ENCODE measurements at places on chromosomes 4 and X. TPM values are rescaled to one million over a fixed set of nuclear protein-coding genes. Genes with fewer than 3 reads are reported as not detected.

- no peak for DNase-seq
- H3K27me3 ChIP-seq: no peaks in the 10 kb centered on the region
- H3K36me3 ChIP-seq: no peaks in the 10 kb centered on the region
- no peak overlapping the region for H3K27ac ChIP-seq
- peaks cover 7% of the 10 kb centered on the region for H3K4me1 ChIP-seq
- H3K4me3 ChIP-seq: no peak overlapping the region
These were observed 28.2 kb downstream of the WDFY3 start for GRCh38 chr4:84938316-84938715.

GRCh38 chrX:10484683-10485247 lies 135.6 kb downstream of the MID1 start:
- H3K27me3 ChIP-seq: no peaks in the 10 kb centered on the region
- H3K4me3 ChIP-seq: no peak overlapping the region
- DNase-seq: no peak
- no peaks in the 10 kb centered on the region for H3K36me3 ChIP-seq

DNA sequence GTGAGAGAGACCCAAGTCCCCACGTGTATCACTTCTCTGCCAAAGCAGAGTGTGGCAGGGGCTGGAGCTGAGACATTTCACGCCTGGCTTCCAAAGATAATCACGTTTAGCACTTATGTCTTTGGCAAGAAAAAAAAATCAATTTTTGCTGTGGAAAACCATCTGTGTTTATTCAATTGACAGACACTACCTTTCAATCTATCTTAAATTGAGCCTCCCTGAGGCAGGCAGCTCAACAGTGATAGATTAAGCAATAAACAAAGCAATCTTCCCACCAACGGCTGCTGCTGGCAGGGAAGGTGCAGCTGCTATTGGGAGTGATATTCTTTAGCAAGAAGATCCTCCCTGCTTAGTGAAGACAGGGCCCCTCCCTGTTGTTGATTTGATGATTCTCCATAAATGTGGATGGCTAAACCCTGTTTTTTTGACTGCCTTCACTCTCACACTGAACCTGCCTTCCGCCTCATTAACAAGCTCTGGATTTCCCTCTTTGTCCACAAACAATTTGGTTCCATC lies 11.6 kb upstream of the MAGEB17 start:
- no peaks in the 10 kb centered on the region for H3K36me3 ChIP-seq
- H3K27ac ChIP-seq: no peak overlapping the region
- no peak overlapping the region for H3K4me3 ChIP-seq
- DNase-seq: no peak

DNA sequence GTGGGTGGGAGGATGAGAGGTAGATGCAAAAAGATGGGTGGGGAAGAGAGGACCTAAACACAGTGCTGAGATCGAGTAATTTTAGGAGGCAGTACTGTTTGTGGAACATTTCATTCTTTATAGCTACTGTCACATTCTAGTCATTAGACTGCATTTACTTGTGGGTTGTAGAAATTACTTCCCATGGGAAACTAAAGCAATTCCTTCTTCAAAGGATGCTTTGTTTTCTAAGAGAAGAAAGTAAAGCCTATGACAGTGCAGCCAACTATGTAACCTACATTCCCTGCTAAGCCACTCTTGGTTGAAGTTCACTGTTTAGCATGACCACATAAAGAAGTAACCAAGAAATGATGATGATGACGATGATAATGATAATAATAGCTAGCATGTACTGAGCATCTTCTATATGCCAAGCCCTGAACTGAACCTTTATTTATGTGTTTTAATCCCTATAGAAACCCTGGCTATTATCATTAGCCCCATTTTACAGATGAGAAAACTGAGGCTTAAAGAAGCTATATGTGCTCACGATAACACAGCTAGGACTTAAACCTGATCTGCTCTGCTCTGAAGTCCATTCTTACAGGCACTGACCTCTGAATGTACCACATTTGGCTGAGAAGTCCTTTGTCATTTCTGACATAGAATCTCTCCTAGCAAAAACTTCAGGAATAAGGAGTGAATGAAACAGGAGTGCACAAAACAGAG lies 114.5 kb upstream of the KIT start:
- H3K4me1 ChIP-seq: peaks cover 10% of the 10 kb centered on the region
- H3K4me3 ChIP-seq: no peak overlapping the region
- no peak for DNase-seq

GRCh38 chrX:131778269-131779218 lies 234.7 kb downstream of the OR13H1 start:
- no peak for DNase-seq
- peak overlapping the region; percentile 73 for H3K27ac ChIP-seq
- no peaks in the 10 kb centered on the region for H3K36me3 ChIP-seq
- no peaks in the 10 kb centered on the region for H3K27me3 ChIP-seq

DNA sequence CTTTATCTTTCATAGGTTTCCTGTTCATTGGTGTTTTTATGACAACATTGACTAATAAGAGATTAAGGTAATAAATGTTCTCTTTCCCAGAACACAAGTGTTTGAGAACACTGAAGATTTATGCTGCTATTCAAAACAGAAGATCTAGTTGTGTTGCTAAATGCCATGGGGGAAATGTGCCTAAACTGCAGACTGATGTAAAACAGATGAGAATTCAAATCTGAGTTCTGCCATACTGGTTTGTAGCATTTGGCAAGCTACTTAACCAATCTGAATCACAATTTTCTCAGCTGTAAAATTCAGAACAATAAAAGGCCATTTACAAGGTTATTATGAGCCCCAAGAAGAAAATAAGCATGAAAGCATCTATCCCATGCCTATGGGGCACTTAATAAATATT lies 2.3 kb downstream of the SLC10A6 start:
- H3K4me1 ChIP-seq: no peaks in the 10 kb centered on the region
- no peak overlapping the region for H3K27ac ChIP-seq
- H3K36me3 ChIP-seq: no peaks in the 10 kb centered on the region
- H3K4me3 ChIP-seq: no peak overlapping the region
- no peak for DNase-seq

- no peak overlapping the region for H3K4me3 ChIP-seq
- H3K36me3 ChIP-seq: no peaks in the 10 kb centered on the region
- no peak for DNase-seq
- H3K27me3 ChIP-seq: no peaks in the 10 kb centered on the region
- no peak overlapping the region for H3K27ac ChIP-seq
These were observed 567.1 kb downstream of the PPARGC1A start for GRCh38 chr4:23322732-23323131.

- peak overlapping the region; percentile 97 for H3K27ac ChIP-seq
- H3K4me3 ChIP-seq: peak overlapping the region; percentile 89
- H3K4me1 ChIP-seq: peaks cover 44% of the 10 kb centered on the region
- peaks cover 32% of the 10 kb centered on the region for H3K36me3 ChIP-seq
- DNase-seq: no peak
These were observed 1.5 kb downstream of the LAP3 start for GRCh38 chr4:17578482-17578891.

GRCh38 chrX:53116101-53116500 lies 22.2 kb downstream of the KANTR start:
- no peaks in the 10 kb centered on the region for H3K27me3 ChIP-seq
- DNase-seq: no peak
- H3K4me3 ChIP-seq: no peak overlapping the region
- H3K36me3 ChIP-seq: no peaks in the 10 kb centered on the region
- H3K4me1 ChIP-seq: no peaks in the 10 kb centered on the region

The NAT8L gene
- polyA plus RNA-seq: 7.3 TPM

The IRF2 gene
- polyA plus RNA-seq: 49.3 TPM

The FHDC1 gene
- 10.2 TPM for polyA plus RNA-seq

The CXCL10 gene
- polyA plus RNA-seq: 3.1 TPM

The MAGEA1 gene
- polyA plus RNA-seq: not detected

The SPARCL1 gene
- polyA plus RNA-seq: 382 TPM

The TEX13B gene
- not detected for polyA plus RNA-seq

The AWAT1 gene
- 0.13 TPM for polyA plus RNA-seq

The MED12 gene
- 63.5 TPM for polyA plus RNA-seq

The SYP gene
- 3.2 TPM for polyA plus RNA-seq

The CXCL1 gene
- polyA plus RNA-seq: 1.3 TPM

Measured in left lung (tissue), 14 donors.